ENCODE measurements at places on chromosomes 16 and 17.

DNA sequence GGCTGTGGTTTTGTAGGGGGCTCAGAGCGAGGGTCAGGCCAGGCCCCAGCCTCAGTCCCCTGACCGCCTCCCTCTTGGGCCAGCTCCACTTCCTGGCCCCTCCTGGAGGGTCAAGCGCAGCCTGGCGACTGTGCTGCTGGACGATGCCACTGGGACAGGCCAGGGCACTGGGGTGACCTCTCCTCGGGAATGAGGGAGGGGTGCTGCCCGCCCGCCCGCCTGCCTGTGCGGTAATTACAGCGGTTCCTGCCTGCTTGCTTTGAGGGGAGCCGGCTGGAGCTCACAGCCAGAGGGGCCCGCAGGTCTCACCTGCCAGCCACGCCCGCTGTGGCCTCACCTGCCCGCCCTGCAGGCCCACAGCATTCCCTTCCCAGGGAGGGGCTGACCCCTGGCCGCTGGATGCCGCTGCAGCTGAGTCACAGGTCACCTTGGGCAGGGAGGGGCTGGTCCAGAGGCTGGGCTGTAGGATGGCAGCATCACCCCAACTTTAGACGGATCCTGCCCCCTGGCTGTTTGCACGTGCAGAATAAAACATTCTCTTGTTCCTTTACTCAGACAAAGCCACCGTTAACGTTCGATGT lies 76.7 kb upstream of the CBX4 start:
- peak; percentile 35 for DNase-seq

DNA sequence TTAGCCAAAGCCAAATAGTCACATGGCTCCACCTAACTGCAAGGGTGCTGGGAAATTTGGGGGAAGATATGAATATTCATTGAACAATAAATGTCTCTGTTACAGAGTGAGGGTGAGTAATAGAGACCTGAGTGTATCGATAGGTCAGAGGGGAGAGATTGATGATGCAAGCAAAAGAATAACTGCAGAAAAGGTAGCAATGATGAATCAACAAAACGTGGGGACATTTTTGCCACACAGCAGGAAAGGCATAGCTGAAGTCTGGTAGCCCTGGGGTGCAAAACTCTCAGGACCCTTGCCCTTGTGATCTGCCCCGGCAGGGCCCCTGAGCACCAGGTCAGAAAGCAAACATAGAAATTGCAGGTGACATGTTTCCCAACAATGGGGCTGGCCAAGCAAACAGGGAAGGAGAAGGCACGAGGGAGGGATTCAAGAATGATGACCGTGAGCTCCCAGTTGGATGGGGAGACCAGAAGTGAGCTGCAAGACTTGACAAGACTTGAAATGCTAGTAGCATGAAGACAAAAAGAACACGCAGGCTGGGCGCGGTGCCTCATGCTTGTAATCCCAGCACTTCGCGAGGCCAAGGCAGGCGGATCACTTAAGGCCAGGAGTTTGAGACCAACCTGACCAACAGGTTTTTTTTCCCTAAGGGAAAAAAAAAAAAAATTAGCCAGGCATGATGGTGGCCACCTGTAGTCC lies 12.7 kb upstream of the HERPUD1 start:
- no peak for DNase-seq

- DNase-seq: peak; percentile 12
Measured at GRCh38 chr17:9241371-9241712, 220.0 kb downstream of the NTN1 start.

GRCh38 chr16:19410435-19411171 lies 7.1 kb upstream of the TMC5 start:
- no peak for DNase-seq

GRCh38 chr17:2089021-2089422 lies 34.1 kb downstream of the HIC1 start:
- DNase-seq: peak; percentile 84

DNA sequence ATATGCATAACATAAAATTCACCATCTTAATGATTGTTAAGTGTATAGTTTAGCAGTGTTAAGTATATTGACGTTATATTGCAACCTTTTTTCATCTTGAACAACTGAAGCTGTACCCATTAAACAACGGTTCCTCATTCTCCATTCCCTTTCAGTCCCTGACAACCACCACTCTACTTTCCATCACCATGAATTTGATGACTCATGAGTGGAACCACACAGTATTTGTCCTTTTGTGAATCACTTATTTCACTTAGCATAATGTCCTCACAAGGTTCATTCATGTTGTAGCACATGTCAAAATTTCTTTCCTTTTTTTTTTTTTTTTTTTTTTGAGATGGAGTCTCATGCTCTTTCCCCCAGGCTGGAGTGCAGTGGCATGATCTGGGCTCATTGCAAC lies 46.0 kb downstream of the HOXB1 start:
- DNase-seq: peak; percentile 73

- DNase-seq: no peak
Measured at GRCh38 chr16:23148166-23148512, 1.1 kb downstream of the USP31 start.

DNA sequence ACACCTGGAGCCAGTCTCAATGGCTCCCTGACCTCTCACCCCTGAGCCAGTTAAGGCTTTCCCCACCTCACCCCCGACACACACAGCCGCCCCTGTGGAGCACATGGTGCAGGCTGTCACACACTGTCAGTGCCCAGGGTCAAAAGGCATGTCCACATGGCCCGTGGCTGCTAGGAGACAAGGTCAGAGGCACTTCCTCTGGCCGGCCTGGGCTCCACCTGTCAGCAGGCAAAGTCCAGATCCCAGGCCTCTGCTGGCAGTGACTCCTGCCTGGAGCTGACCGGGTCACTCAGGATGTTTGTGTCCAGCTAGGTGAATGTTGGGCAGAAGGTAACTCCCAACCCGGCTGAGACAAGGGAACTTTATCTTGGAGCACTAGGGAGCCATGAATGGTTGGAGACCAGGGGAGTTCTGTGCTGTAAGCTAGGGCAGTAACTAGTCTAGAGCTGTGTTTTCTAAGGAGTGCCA lies 6.0 kb downstream of the SREBF1 start:
- DNase-seq: no peak

DNA sequence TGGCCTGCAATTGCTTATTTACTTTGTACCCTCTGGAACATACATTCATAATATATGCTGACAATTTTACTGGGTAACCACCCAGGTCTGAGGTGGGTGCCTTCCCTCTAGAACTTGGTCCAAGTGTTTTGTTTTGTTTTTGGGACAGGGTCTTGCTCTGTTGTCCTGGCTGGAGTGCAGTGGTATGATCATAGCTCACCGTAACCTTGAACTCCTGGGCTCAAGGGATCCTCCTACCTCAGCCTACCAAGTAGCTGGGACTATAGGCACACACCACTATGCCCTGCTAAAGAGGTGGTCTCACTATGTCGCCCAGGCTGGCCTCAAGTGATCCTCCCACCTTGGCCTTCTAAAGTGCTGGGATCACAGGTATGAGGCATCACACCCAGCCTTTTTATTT lies 11.2 kb upstream of the CTCF start:
- DNase-seq: no peak

- DNase-seq: no peak
Measured at GRCh38 chr17:11028349-11028748, 190.5 kb upstream of the PIRT start.

DNA sequence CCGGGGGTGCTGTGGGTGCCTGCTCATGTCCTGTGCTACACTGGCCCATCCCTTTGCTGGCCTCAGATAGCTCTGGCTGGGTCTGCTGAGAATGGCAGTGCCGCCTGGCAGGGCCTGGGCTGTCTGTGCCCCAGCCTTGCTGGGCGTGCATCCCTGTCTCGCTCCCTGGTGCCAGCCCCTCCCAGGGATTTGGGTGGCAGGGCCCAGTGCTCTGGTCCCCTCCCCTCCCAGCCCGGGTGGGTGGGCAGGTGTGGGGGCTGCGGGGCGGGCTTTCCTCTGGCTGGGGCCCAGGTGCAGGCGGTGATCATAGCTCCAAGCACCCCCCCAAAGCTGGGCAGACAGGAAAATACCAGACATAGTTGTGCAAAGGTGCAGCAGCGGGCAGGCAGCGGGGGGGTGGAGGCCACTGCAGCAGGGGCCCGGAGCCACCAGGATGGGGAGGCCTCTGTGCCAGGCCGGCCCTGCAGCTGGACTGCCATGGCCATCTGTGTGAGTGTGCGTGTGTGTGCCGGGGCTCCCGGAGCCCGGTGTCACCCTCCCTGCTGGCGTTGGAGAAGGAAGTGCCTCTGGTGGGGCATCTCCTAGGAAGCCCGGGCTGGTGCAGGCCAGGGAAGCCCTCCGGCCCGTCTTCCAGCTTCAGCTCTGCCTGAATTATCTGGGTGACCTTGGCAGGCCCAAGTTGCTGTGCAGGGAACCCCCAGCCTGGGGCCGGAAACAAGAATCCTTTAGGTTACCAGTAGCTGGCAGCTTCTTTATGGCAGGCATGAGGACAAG lies 7.4 kb downstream of the GLIS2 start:
- DNase-seq: no peak

GRCh38 chr17:56694825-56695224 lies 101.3 kb downstream of the NOG start:
- peak; percentile 76 for DNase-seq

DNA sequence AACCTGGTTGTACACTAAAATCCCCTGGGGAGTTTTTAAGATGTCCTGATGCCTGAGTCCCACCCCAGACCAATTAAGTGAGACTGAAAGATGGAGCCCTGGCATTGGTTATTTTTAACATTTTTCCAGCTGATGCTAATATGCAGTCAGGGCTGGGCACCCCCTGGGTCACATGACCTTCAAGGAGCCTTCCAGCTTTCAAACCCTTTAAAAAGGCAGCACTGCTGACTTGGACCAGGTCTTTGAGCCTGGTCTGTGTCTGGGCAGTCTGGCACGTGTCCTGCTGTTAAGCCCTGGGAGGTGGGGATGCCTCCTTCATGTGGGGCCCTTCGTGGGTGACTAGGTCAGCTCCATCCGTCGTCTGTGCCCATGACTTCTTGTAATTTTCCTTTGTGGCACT lies 202.6 kb downstream of the CCDC182 start:
- DNase-seq: no peak

GRCh38 chr17:47603830-47604597 lies 45.7 kb upstream of the KPNB1 start:
- no peak for DNase-seq

DNA sequence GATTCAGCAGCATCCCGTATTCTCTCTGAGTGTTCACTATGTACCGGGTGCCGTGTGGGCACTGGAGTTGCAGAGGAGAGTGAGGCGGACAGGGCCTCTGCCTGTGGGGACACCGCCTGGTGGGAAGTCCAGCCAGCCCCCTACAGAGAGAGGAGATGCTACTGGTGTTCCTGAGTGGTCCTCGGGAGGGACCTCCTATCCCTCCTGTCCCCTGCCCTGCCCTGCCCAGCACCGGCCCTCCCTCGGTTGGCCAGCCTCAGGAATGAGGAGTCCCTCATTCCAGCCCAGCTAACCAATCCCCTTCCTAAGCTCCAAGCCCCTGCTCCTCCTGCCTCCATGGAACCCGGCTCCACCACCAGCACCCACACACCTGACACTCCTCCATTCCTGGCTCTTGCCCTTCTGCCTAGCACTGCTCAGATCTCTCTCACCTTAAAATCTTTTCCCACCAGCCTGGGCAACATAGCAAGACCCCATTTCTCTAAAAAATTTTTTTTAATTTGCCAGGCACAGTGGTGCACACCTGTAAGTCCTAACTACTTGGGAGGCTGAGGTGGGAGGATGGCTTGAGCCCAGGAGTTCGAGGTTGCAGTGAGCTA lies 2.0 kb downstream of the ASGR2 start:
- no peak for DNase-seq

GRCh38 chr17:40864661-40865390 lies 2.2 kb downstream of the KRT12 start:
- no peak for DNase-seq

- no peak for DNase-seq
Measured at GRCh38 chr17:6304894-6305612, 129.9 kb downstream of the AIPL1 start.

DNA sequence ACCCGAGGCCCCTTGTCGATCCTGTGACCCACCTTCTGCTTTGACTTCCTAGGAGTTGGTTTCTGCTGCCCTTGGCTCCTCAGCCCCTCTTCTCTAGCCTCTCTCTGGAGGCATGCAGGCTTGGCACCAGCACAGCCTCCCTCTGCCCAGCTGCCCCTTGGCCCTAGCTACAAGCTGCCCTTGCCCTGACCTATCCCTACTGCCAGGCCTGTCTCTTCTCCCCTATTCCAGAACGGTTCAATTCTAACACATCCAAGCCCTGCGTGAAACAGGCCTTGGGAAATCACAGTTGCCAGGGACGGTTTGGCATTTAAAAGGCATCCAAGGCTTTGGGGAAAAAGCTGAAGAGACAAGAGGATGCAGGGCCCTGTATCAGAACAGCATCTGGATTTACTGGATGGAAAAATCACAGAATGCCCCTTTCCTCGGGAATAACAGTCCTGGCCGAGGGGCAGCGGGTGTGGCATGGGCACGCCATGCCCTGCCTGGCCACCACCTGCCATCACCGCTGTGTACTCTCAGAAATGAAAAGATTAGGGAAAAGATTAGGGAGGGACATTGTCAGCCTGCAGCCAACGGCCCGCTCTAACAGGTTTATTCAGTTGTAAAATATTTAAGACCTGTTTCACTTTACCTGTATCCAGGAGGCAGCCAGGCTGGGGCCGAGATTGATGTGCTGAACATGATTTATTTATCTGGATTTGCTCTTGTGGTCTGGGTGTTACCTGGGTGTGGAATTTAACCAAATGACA lies 15.8 kb downstream of the RAI1 start:
- no peak for DNase-seq

DNA sequence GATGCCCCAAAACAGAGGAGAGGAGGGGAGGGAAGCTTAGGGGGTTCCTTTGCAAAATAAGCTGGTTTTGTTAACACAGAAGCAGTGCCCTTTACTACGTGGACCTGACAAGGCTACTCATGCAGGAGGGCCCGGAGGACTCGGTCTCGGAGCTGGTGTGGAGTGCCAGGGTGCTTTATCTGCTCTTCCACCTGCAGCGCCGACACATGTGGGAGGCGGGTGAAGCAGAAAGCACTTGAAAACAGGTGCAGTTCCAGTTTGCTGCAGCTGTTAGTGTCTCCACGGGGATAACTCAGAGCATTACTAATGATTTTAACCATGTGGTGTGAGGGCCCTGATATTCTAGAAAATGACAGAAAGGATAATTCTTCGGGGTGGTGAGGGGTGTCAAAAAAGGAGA lies 35.0 kb upstream of the MNT start:
- no peak for DNase-seq

- no peak for DNase-seq
Measured at GRCh38 chr16:79191933-79192332, 408.6 kb downstream of the MAF start.

GRCh38 chr16:52526116-52526828 lies 20.7 kb downstream of the TOX3 start:
- no peak for DNase-seq

- DNase-seq: no peak
Measured at GRCh38 chr16:13875614-13876284, 44.2 kb upstream of the ERCC4 start.

GRCh38 chr17:53646835-53647234 lies 175.9 kb upstream of the KIF2B start:
- no peak for DNase-seq

- DNase-seq: peak; percentile 96
Measured at GRCh38 chr16:53664724-53665345, 38.8 kb downstream of the RPGRIP1L start.

Measured in EH (cell line).